ENCODE measurements at places on chromosomes 6 and 20. TPM values are rescaled to one million over a fixed set of nuclear protein-coding genes. Genes with fewer than 3 reads are reported as not detected.

DNA sequence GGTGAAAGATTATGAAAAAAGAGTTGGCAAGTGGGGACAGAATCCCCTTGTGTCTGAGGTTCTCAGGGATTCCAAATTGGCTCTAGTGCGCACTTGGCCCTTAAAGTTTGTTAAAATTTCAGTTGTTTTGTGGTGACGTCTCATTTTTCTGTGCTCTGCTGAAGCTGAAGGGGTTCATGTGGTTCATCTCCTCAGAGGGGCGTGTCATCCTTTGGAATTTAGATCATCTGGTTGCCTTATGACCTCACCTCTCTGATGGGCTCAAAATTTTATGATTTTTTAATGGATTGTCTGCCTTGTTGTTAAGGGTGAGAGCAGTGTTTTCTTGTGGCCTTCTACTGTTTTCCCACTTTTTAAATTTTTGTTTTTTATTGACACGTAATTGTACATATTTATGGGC, 20.3 kb downstream of the CYB5R4 start:
- DNase-seq, result no peak

The SRMS gene
- not detected for total RNA-seq

DNA sequence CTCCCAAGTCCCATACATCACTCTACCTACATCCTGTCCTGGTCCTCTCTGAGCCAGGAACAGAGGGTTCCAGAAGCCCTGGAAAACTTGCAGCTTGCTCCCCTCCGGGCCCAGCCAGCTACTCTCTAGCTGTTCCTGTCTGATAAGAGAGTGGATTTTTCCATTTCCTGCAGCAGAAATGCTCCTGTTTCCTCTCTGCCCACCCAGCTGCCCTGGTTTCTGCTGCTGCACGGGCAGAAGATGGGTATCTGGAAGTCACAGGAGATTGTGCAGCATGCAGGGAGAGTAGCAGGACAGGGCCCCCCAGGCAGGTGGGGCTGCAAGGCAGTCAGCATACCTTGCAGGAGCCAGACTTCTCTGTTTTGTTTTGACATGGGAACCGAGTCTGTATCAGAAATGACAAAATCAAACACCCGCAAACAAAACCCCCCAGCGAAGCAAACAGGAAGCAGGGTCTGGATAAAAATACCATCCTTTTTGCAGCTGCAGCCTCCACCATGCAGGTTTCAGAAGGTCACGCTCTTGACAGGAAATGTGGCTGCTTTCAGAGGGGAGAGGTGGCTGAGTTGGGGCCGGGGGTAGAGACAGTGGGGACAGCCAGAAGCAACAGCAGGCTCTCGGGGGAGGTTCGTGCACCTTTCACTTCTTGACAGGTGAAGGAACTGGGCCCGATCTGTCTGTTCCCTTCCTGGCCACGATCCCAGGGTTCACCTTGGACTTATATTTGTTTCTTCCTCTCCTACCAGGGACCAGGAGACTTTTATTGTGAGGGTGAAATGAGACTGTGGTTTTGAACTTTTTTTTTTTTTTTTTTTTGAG, 50.8 kb upstream of the FAM83D start:
- no peak for DNase-seq

DNA sequence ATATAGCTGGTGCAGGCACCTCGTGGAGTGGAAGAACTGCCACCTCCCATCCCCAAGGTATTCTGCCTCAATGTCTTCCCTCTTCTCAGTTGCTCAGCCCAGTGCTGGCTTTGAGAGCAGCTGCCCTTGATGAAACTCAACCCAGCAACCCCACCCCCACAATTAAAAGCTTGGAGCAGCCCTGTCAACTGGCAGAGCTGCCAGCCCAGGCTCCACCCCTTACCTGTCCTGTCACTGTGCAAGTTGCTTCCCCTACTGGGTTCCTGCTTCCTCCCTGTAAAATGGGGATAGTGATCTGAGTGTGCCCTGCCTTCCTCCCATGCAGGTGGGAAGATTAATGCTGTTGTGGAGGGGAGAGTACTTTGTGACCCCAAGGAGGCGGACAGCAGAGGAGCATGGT, 4.5 kb downstream of the TMEM63B start:
- DNase-seq, result no peak

The SNRPB gene
- 775 TPM for total RNA-seq

DNA sequence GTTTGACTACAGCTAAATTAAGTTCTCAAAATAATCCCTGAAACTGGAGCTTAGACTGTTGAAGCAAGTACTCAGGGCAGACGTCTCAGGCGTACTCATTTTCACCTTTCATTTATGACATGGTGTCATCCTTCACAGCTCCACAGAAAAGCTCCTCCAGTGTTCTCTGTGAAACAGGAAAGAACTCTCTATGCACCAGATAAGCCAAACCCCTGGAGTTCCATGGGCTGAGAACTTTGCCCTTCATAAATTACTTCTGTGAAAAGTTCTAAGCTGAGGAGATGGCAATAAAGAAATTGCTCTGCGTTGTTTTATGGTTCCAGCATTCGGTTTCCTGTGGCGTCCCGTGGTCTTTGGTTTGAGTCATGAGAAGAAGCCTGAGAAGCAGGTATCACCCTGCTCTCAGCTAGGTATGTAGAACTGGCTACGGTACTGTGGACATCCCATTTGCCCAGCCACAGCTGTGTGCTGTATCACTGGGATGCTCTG, 20.2 kb upstream of the RREB1 start:
- DNase-seq, result no peak

The TPD52L1 gene
- 48.5 TPM for total RNA-seq

The MCUR1 gene
- 51.5 TPM for total RNA-seq

DNA sequence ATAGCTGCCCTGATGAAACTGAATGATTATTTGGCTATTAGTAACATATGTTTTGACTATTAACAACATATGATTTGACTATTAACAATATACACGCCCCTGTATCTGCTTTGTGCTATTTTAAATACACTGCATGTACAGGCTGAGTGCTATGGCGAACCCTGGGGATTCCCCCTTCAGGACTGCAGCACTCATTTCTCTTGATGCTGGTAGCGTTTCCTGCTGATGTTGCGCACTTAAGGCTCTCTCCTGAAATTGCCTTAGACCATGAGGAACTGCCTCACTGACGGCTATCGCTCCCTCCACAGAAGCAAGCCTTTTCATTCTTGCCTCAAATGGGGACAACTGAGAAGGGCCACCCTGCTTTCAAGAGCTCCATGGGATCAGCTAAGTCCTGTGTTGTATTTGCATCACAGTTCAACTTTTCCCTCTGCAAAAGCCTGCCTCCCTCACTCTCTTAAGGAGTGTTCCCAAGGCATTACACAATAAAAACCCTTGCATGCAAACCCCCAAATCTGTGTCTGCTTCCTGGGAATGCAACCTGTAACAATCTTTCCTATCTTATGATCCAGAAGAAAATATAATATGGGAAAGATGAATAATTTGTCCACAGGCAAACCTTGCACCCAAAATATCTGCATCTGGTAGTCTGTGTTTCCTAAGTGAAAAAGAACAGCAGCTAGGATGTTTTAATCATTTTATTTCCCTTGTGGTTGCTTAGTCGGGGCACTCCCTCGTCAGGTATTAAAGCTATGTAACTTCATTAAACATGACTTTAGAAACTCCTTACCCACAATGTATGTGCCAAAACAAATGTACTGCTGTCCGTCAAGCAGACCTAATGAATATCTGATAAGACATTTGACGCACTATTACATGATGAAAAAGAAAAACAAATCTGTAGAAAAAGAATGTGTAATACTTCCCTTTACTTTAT, 456.4 kb downstream of the COL12A1 start:
- no peak for DNase-seq

The RNGTT gene
- 28.4 TPM for total RNA-seq

The STMN3 gene
- 98.0 TPM for total RNA-seq

GRCh38 chr20:49811825-49812506, 662 bp upstream of the SLC9A8 start:
- peak; percentile 11 for DNase-seq

DNA sequence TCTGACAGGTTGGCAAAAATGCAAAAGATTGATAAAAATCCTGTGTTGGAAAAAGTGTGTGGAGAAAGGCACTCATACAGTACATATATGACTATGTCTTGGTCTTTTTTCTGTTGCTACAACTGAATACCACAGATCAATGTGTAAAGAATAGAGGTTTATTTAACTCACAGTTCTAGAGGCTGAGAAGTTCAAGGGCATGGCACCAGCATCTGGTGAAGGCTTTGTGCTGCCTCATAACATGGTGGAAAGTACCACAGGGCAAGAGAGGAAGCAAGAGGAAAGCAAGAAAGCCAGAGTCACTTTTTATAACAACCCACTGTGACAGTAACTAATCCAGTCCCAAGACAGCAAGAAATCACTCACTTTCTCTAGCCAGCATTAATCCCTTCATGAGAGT, 57.5 kb downstream of the ALDH8A1 start:
- DNase-seq, result no peak

- no peak for DNase-seq
Measured at GRCh38 chr6:105430685-105431084, 27.8 kb upstream of the PREP start.

GRCh38 chr6:167575158-167575696, 250.3 kb downstream of the TTLL2 start:
- no peak for DNase-seq

- DNase-seq, result no peak
Measured at GRCh38 chr6:31560697-31561058, 11.4 kb upstream of the LTA start.

GRCh38 chr6:109782491-109782999, 91.4 kb downstream of the FIG4 start:
- DNase-seq, result no peak

DNA sequence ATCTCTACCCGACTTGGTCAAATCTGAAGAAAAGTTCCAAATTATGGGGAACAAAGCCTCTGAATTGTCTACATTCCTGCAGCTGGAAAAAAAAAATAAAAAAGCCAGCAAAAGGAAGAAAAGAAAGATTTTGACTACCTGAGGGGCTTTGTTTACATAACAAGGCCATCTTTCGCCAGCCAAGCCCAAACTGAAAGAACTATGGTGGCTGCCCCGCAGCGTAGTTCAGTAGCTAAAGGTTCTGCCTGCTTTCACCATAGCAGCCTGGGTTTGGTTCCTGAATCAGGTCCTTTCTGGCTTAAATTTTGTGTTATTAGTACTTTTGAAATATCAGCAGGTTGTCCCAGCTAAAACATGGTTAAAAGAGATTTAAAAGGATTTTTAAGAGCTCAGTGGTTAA, 35.4 kb downstream of the ZNF133 start:
- DNase-seq, result no peak

DNA sequence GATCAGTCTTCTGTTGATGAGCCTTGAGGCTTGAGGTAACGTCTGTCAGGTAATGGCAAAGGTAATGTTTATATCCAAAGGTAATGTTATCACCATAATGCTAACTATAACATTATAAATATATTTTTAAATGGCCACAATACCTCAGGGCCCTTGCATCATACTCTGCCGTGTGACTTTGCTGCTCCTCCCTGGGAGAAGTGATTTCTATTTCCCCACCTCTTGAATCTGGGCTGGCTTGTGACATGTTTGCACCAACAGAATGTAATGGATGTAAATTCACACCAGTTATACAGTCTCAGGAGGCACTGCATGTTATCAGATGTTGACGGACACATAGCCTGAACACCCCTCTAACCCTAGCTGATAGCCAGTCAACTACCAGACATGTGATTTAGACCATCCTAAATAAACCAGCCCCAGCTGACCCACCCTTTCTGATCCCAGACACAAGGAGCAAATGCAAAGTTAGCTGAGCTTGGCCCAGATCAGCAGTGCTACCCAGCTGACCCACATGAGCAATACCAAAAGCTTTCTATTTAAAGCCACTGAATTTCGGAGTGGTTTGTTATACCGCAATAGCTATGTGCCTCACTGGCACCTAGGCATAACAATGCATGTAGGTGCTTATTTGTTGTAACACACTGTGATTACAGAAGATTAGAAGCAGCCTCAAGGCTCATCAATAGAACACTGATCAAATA, 93.8 kb upstream of the SIRPA start:
- no peak for DNase-seq

- no peak for DNase-seq
Measured at GRCh38 chr6:30007132-30007764, 53.8 kb upstream of the POLR1H start.

DNA sequence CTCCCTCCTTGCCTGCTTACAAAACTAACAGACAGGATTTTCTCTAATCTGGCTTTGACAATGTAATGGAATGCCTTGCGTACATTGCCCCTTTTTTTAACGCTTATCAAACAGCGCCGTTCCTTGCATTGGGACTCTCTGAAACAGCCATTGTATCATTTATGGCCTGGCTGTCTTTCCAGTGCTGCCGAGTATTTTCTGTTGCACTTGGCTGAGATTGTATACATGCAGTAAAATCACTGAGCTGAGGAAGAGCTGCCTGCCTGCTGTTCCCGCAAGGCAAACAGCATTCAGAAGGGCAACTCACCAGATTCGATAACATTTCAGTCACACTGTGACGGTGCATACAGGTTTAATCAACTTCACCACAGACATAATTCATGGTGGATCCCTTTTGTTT, 106.0 kb downstream of the SH3BGRL2 start:
- peak; percentile 5 for DNase-seq

- DNase-seq, result no peak
Measured at GRCh38 chr20:19750907-19751636, 7.0 kb upstream of the RIN2 start.

GRCh38 chr6:163725008-163725941, 310.8 kb downstream of the QKI start:
- DNase-seq, result no peak

DNA sequence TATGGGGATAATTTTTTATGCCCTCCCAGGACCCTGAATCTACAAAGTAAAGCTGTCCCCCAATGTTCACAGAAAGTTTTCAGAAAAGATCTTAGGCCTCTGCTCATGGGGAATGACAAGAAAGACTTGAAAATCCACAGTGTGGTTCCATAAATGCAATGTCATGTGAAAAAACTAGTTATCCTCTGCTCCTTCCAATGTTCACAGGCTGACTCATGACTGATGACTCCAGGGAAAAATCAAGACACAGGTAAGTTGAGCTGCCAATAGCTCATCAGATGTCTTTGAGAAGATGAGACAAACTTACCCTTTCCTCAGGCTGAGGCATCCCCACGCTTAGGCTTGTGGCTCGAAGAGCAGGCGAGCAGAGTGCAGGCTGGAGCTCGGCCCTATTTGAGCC, 14.8 kb upstream of the BCLAF1 start:
- no peak for DNase-seq

DNA sequence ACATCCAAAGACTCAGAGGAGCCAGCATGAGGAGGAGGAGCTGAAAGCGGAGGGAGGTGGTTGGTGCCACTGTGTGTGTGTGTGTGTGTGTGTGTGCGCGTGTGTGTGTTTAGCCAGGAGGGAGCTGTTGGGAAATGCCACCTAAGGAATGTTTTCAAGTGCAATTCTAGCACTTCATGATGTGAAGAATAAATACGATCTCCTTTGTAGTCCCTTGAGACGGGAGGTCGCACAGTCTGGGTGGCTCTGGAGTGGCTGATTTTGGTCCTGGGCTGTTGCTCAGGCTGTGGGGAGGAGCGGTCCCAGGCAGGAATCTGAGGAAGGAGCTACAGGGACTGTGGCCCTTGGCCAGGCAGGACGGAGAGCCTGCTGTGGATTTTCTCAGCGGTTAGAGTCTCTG, 93.7 kb downstream of the PPP1R14C start:
- DNase-seq, result no peak

Data from MG63 (cell line).